ENCODE measurements at places on chromosomes 16 and 17.

DNA sequence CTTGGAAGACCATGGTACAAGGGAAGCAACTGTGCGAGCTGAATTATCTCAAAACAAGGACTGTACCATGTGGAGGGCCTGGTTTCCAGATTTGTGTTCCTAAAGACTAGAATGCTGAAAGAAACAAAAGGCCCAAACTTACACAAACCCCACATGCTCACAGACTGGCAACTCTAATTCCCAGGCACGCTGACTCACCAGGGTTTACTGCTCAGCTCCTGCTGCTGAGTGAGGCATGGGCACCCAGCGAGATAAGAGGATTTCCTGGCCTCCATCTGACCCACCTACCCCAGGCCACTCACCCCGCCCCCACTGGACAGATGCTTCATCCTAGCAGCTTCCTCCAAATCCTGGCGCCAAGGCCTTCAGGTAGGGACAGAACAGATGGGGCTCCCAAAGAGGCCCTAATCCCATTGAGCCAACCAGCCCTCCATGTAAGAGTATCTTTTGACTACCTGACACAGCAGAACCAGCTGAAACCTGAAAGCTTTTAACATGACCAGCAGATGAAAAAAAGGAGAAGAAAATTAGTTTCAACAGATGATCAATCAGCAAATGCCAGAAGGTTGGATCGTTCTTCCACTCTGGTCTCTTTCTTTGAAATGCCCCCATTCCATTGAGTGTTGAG lies 33.9 kb downstream of the DCUN1D3 start:
- H3K27ac ChIP-seq, result no peak overlapping the region
- H3K36me3 ChIP-seq, result no peaks in the 10 kb centered on the region
- H3K27me3 ChIP-seq, result no peaks in the 10 kb centered on the region
- DNase-seq, result no peak
- peaks cover 16% of the 10 kb centered on the region for H3K4me1 ChIP-seq

DNA sequence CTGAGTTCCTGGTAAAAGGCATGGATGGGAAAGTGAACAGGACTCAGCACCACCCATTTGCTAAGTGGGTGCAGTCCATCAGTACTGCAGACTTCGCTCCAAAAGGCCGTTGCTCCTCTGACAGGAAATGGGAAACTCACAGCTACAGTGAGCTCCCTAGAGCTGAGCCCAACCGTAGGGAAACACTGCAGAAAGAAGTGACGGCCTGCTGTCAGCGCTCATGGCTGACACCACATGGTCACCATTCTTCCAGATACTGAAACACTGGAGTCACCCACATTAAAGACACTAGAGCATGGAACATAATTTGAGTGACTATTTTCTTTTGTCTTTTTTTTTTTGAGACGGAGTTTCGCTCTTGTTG lies 31.9 kb downstream of the UBE2O start:
- H3K4me1 ChIP-seq, result peaks cover 49% of the 10 kb centered on the region
- H3K36me3 ChIP-seq, result peaks cover 7% of the 10 kb centered on the region
- H3K4me3 ChIP-seq, result no peak overlapping the region
- peaks cover 4% of the 10 kb centered on the region for H3K27me3 ChIP-seq
- DNase-seq, result no peak
- H3K27ac ChIP-seq, result no peak overlapping the region

GRCh38 chr16:89084411-89084810 lies 9.2 kb upstream of the ACSF3 start:
- no peak overlapping the region for H3K27ac ChIP-seq
- no peak for DNase-seq
- H3K27me3 ChIP-seq, result peaks cover 6% of the 10 kb centered on the region
- no peaks in the 10 kb centered on the region for H3K36me3 ChIP-seq
- H3K4me3 ChIP-seq, result peak overlapping the region; percentile 7
- no peaks in the 10 kb centered on the region for H3K4me1 ChIP-seq

DNA sequence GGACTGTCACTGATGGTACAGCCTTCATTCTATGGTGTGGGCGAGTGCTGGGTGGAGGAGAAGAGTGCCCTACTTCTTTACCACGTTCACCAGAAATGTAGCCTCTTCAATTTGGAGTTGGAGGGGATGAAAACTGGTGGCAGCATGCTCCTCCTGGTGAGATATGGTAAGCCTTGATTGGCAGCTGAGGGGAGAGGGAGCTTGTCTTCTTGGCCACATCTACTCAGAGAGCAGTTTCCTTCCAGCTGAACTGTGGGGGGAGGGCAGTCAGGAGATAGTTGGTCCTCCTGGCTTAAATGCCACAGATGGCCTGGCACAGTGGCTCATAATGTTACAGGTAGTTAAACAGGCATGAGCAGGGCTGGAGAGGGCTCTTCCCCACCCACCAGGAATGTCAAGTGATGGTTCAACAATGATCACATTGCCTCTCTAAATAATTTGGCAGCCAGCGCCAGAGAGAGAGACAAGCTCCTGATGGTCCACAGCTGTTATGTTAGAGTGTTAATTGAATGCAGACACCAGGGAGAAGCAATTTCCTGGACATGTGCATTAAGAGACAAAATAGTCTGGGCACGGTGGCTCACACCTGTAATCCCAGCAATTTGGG lies 9.0 kb upstream of the MAPK3 start:
- peaks cover 10% of the 10 kb centered on the region for H3K4me1 ChIP-seq
- H3K4me3 ChIP-seq, result no peak overlapping the region
- H3K36me3 ChIP-seq, result peaks cover 4% of the 10 kb centered on the region
- no peak for DNase-seq
- H3K27me3 ChIP-seq, result peaks cover 8% of the 10 kb centered on the region

DNA sequence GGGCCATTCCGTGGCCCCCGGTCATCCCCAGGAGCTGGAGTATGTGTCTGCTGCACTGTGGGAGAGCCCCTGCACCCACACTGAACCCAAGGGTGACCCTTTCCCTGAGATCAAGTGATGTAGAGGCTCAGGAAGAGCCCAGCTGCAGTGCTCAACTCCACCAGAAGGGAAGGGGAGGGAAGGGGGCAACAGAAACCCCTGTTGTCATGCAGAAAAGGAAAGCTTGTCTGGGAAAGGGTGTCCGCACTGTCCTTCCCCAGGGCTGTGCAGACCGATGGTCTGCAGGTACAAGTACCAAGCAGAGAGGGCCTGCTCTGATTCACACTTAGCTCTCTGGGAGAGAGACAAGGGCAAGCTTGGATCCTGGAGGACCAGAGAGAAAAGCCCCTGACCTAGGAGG lies 45.7 kb upstream of the TOB1 start:
- H3K27ac ChIP-seq, result peak overlapping the region; percentile 78
- H3K36me3 ChIP-seq, result no peaks in the 10 kb centered on the region
- DNase-seq, result no peak
- H3K27me3 ChIP-seq, result peaks cover 10% of the 10 kb centered on the region
- peaks cover 29% of the 10 kb centered on the region for H3K4me1 ChIP-seq

- peaks cover 2% of the 10 kb centered on the region for H3K27me3 ChIP-seq
- no peaks in the 10 kb centered on the region for H3K4me1 ChIP-seq
- peaks cover 4% of the 10 kb centered on the region for H3K36me3 ChIP-seq
- H3K4me3 ChIP-seq, result no peak overlapping the region
Measured at GRCh38 chr16:85037050-85037410, 9.4 kb downstream of the KIAA0513 start.

DNA sequence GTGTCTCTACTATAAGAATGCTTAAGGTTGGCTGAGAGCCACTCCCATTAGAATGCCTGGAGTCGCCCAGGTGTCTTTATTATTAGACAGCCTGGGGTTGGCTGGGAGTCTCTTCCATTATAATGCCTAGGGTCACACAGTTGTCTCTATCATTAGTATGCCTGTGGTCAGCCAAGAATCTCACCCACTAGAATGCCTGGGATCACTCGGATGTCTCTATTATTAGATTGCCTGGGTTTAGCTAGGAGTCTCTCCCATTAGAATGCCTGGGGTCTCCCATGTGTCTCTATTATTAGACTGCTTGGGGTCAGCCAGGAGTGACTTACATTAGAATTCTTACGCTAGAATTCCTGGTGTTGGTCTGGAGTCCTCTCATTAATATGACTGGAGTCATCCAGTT lies 2255.3 kb downstream of the TP53TG3F start:
- H3K36me3 ChIP-seq, result peaks cover 10% of the 10 kb centered on the region
- H3K27ac ChIP-seq, result no peak overlapping the region
- no peaks in the 10 kb centered on the region for H3K27me3 ChIP-seq
- H3K4me1 ChIP-seq, result no peaks in the 10 kb centered on the region
- H3K4me3 ChIP-seq, result no peak overlapping the region
- DNase-seq, result no peak

- peaks cover 1% of the 10 kb centered on the region for H3K27me3 ChIP-seq
- H3K4me1 ChIP-seq, result no peaks in the 10 kb centered on the region
- no peaks in the 10 kb centered on the region for H3K36me3 ChIP-seq
- no peak overlapping the region for H3K27ac ChIP-seq
- H3K4me3 ChIP-seq, result no peak overlapping the region
- DNase-seq, result no peak
Measured at GRCh38 chr16:48082516-48082915, 73.3 kb downstream of the ABCC12 start.

GRCh38 chr16:69397821-69398521 lies 12.2 kb upstream of the TERF2 start:
- no peak overlapping the region for H3K27ac ChIP-seq
- no peaks in the 10 kb centered on the region for H3K27me3 ChIP-seq
- H3K36me3 ChIP-seq, result no peaks in the 10 kb centered on the region
- H3K4me3 ChIP-seq, result no peak overlapping the region

GRCh38 chr16:30927789-30928378 lies 4.5 kb downstream of the FBXL19 start:
- H3K4me1 ChIP-seq, result peaks cover 11% of the 10 kb centered on the region
- no peaks in the 10 kb centered on the region for H3K27me3 ChIP-seq
- H3K4me3 ChIP-seq, result no peak overlapping the region
- DNase-seq, result no peak
- no peak overlapping the region for H3K27ac ChIP-seq

- H3K4me3 ChIP-seq, result no peak overlapping the region
- no peak overlapping the region for H3K27ac ChIP-seq
- H3K36me3 ChIP-seq, result peaks cover 6% of the 10 kb centered on the region
- DNase-seq, result no peak
- H3K27me3 ChIP-seq, result no peaks in the 10 kb centered on the region
Measured at GRCh38 chr17:64336760-64337413, 53.8 kb downstream of the PECAM1 start.

DNA sequence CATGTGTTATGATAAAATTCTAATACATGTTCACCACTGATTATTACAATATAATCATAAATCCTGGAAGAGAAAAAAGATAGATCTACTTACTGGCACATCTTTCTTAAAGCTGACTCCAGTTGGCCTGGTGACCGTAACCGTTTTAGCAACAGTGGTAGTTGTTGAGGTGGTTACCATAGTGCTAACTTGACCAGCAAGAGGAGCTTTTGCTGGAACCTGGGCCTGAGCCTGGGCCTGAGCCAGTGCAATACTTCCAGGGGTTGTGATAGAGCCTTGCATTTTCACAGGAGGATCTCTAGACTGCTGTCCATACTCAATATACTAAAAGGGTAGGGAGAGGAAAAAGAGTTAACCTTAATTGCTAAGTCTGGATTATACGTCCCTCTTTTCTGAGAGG lies 36.2 kb downstream of the SETD6 start:
- H3K27ac ChIP-seq, result no peak overlapping the region
- no peaks in the 10 kb centered on the region for H3K4me1 ChIP-seq
- no peak for DNase-seq
- peaks cover 62% of the 10 kb centered on the region for H3K36me3 ChIP-seq
- peaks cover 4% of the 10 kb centered on the region for H3K27me3 ChIP-seq
- no peak overlapping the region for H3K4me3 ChIP-seq

GRCh38 chr16:11273721-11274324 lies 394 bp upstream of the PRM3 start:
- H3K27me3 ChIP-seq, result peaks cover 2% of the 10 kb centered on the region
- DNase-seq, result no peak
- H3K4me3 ChIP-seq, result no peak overlapping the region
- peaks cover 3% of the 10 kb centered on the region for H3K36me3 ChIP-seq
- H3K4me1 ChIP-seq, result no peaks in the 10 kb centered on the region
- H3K27ac ChIP-seq, result no peak overlapping the region

DNA sequence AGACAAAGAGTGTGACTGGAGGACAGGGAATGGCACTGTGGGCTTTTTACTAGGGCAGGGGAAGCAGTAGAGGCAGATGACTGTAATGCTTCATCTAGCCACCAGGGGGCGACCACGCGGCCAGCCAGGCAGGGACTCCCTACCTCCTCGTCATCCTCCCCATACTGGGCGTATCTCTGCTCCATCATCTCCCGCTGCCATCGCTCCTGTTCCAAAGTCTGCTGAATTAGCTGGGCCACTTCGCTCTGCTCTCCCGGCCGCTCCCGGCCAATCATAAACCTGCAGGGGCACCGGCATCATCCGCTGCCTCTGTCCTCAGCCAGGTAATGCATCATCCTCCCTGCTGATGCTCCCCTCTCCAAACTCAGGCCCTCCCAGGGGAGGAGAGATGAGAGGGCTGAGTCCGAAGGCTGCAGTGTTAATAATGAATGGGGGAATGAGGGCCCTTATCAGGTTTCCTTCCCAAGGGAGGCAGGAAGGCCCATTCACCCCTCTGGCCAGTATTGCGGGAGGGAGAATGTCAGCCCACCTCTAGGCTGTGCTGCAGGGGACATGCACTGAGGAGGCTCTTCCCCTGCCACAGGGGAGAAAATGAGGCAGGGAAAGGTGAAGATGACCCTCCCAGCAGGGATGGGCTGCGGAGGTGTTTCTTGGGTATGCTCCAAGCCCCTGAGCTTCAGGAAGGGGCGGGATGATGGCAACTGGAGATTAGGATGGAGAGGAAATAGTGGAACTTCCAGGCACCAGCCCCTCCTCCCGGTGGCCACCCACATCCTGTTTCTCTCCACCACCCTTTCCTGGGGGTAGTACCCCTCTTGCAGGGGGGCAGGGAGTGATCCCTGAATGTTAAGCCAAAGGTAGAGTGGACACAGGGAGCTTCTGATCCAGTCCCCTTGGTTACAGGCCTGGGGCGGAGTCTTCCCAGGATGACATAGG lies 10.3 kb upstream of the SAMD14 start:
- peak overlapping the region; percentile 91 for H3K27ac ChIP-seq
- peaks cover 20% of the 10 kb centered on the region for H3K36me3 ChIP-seq

DNA sequence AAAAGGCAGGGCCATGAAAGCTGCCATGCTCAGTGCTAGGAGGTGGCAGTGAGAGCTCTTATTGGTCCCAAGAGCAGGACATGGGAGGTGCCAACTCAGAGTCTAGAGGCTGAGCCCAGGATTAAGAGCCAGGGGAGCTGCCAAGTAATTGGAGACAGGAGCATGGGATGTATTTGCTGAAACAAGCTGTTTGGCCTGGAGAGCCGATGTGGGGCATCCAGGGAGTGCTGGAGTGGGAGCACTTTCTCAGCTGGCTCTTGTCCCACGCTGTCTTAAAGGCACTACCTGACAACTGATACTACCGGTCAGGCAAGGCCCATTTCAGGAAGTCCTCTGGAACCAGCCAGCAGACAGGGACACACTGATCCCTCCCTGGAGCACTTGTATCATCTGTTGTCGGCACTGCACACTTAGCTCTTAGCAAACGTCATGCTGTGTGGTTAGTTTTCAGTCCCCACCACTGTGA lies 19.3 kb downstream of the ANKFN1 start:
- H3K27ac ChIP-seq, result no peak overlapping the region
- no peaks in the 10 kb centered on the region for H3K4me1 ChIP-seq
- no peak for DNase-seq
- no peaks in the 10 kb centered on the region for H3K36me3 ChIP-seq
- no peak overlapping the region for H3K4me3 ChIP-seq
- no peaks in the 10 kb centered on the region for H3K27me3 ChIP-seq

GRCh38 chr17:14760719-14761411 lies 460.0 kb downstream of the HS3ST3B1 start:
- no peaks in the 10 kb centered on the region for H3K36me3 ChIP-seq
- peaks cover 6% of the 10 kb centered on the region for H3K4me1 ChIP-seq

Measured in immature natural killer cell (primary cell).